ENCODE measurements at places on chromosomes 3 and 15.

- no peak for DNase-seq
Measured at GRCh38 chr15:99508311-99508645, 57.5 kb upstream of the MEF2A start.

GRCh38 chr3:177610686-177611633 lies 413.7 kb upstream of the TBL1XR1 start:
- DNase-seq: no peak

DNA sequence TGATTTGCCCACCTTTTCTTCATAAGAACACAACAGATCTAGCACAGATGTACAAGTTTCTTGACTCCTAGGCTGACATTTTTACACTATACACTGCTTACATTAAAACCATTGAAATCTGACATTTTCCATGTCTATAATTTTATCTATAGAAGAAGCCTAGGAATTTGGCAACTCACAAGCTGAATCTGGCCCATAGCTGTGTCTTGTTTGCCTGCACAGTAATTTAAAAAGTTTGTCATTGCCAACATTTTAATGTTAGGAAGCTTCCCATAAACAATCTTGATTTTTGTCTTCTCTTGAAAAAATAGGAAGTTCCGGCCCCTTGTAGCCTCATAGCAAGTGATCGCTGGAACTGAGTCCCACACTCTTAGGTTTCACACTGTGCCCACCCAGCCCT lies 394.6 kb upstream of the AZI2 start:
- no peak for DNase-seq

GRCh38 chr15:56989411-56989924 lies 71.0 kb downstream of the TCF12 start:
- no peak for DNase-seq
